ENCODE measurements at places on chromosomes 13 and 19.

GRCh38 chr19:4933528-4933927 lies 24.2 kb downstream of the UHRF1 start:
- DNase-seq = no peak

DNA sequence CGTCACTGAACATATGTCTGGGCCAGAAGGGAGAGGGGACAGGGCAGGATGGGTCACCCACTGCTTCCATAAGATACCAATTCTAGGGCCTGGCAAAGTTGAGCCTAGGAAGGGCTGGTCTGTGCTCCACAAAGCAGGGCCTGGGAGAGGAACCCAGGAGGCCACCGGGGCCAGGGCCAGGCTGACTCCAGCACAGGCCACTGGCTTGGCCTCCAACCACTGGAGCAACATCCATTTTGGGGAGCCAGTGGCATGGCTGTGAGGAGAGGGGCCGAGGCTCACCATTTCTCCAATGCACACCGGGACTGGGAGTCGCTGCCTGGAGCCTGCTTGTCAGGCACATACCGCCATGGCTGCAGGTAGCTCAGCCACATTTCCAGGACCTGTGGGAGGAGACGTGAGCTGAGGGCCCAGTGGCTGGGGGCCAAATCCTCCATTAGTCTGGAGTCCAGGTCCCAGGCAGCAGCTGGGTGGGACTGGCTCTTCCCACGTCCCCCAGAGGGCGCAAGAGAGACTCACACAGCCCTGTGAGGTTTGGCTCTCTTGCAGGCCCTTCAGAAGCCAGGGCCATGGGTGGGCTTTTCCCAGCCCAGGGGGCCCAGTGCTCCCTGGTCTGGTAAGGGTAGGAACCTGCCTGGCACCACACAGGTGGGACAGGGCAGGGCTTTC lies 27.7 kb downstream of the TUBA3C start:
- DNase-seq = no peak

DNA sequence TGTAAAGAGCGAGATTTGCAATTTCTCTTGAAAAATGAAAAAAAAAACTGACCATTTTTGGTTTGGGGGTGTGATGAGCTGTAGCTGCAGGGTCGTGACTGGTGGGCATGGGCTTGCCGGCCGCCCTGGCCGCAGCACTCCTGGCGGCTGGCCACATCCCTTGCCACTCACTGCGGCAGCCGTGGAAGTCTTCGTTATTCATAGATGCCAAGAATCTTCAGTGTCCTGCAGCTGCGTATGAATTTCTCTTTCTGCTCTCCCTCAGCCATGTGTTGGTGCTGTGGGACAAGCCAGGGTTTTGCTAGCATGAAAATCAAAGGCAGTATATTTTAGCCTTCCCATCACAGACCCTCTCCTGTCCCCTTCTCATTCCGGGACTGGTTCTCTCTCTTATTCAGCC lies 151.7 kb upstream of the TSHZ3 start:
- DNase-seq = no peak

- no peak for DNase-seq
Observed at GRCh38 chr19:41796901-41797300, 514 bp downstream of the CEACAM3 start.

GRCh38 chr19:5880604-5881078 lies 10.3 kb upstream of the FUT5 start:
- DNase-seq = peak; percentile 13

DNA sequence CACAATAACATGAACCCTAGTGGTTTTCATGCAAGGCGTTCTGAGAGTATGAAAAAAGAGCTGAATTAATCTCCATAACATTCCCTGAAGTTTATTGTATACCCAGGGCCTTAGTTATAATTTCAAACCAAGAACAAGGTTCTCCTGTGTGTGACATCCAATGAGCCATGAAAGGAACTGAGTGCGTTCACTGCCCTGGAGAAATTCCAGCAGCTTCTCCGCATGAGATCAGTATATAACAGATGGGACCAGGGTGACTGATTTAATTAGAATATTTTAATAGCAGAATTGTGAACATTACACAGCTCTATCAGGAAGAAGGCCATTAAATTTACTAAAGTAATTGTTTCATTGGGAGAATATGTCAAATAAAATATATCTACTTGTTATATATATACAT lies 1190.5 kb upstream of the SLC10A2 start:
- no peak for DNase-seq

- no peak for DNase-seq
Observed at GRCh38 chr13:29454931-29455481, 140.5 kb downstream of the SLC7A1 start.

DNA sequence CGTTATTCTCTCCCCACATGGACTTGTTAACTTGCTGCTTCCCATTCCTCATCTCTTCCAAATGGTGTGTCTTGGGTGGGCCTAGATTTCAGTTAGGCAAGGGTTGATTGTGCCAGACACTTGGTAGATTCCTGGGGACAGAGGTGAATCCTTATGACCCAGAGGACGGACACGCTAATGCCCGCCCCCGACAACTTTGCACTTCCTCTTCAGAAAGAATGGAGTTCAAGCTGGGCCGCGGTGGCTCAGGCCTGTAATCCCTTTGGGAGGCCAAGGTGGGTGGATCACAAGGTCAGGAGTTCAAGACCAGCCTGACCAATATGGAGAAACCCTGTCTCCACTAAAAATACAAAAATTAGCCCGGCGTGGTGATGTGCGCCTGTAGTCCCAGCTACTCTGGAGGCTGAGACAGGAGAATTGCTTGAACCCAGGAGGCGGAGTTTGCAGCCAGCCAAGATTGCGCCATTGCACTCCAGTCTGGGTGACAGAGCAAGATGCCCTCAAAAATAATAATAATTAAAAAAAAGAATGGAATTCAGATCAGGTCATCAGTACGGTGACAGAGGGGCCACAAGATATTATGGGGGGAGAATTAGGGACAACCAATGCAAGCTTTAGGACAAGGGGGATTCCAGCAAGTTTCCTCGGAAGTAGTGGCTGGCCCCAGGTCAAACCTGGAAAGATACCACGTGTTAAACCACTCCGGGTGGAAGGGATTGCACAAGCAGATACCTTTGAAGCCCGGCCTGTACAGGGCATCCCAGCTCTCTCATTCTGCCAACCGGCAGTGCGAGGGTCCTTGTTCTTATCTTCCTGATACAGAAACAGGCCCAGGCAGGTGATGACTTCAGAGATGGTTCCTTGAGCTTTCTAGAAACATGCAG lies 2.7 kb downstream of the MYO9B start:
- no peak for DNase-seq

- DNase-seq = no peak
Observed at GRCh38 chr13:48231933-48232332, 1.1 kb upstream of the ITM2B start.

GRCh38 chr19:53644061-53644816 lies 12.4 kb downstream of the DPRX start:
- no peak for DNase-seq

DNA sequence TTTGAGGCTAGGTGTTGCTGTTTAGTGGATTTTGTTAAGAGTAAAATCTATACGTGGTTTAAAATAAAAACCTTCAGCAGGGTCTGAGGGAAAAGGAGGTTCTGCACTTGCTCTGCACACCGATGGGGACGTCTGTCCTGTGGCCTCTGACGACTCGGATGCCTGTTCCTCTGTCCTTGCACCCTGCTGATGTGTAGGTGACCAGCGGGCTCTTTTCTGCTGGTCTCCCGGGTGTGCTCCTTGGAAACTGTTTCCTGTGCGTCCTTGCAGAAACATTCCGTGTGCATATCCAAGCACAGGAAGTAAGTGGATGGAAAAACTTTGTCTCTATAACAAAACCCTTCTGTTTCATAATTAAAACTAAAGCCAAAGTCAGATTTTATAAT lies 3.8 kb downstream of the ATP4B start:
- DNase-seq = no peak

DNA sequence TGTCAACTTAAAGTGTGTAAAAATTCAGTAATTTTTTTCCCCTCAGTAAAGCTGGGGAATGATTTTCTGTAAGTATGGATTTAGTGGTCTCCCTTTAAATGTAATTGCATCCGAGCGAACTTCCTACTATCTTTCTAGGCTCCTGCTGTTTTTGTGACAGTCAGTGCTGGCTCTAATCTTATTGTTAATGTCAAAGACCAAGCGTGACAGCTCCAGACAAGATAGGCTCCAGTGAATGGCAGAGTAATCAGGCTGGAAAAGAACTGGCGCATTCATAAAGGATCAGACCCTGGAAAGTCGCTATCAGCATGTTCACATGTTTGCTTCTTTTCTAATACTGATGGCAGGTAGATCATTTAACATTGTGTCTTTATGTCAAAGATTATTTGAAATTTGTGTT lies 908.0 kb upstream of the ATXN8OS start:
- DNase-seq = peak; percentile 51

DNA sequence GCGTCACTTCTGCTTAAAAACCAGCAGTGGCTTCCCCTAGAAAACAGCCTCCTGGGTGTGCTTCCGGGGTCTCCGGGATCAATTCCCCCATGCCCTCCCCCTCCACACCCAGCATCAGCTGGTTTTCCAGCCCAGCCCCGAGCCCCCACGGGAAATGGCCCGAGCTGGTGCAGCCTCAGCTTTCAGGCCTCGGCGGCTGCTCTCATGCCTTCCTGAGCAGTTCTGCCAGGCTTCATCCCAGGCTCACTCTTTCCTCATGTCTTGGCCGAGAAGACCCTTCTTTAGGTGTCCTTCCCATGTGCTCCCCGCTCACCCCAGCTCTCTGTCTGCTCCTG lies 103.1 kb upstream of the RNF113B start:
- no peak for DNase-seq

GRCh38 chr19:38719761-38720558 lies 24.3 kb downstream of the CAPN12 start:
- no peak for DNase-seq

- DNase-seq = peak; percentile 1
Observed at GRCh38 chr13:43487461-43487860, 299.3 kb downstream of the ENOX1 start.

DNA sequence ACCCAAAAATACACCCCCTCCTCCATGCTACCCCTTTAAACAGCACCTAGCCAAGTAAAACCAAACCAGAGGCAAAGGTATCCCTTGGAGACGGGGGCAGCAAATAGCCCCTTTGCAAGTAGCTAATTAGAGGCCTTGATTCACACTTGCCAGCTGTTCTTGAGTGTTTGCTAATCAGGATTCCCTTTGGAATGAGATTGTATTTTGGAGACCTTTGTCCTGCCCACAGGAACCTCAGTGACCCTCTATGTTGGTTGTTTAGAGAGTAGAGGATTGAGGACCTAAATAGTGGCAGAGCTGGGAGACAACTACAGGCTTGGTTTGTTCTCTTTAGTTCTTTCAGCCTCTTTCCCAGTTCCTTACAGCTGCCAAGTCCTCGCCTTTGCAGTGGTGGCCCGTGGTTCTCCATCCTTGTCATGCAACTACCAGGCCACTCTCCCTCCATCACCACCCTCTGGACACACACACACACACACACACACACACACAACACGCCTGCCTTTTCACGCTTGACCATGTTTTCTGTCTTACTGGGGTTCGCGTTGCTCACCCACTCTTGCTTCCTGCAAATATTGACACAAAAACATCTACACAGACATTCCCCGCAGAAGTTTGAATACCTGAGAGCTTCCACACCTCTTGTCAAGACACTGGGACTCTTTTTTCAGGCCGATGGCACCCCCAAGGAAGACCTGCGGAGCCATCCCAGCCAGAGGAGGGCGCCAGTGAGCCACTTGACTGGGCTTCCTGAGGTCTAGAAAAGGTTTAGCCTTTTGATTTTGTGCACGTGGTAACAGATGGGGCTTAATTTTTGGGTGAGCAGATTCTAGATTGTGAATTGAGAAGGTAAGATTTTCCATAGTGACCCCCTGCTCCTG lies 80.0 kb upstream of the GPR183 start:
- no peak for DNase-seq

DNA sequence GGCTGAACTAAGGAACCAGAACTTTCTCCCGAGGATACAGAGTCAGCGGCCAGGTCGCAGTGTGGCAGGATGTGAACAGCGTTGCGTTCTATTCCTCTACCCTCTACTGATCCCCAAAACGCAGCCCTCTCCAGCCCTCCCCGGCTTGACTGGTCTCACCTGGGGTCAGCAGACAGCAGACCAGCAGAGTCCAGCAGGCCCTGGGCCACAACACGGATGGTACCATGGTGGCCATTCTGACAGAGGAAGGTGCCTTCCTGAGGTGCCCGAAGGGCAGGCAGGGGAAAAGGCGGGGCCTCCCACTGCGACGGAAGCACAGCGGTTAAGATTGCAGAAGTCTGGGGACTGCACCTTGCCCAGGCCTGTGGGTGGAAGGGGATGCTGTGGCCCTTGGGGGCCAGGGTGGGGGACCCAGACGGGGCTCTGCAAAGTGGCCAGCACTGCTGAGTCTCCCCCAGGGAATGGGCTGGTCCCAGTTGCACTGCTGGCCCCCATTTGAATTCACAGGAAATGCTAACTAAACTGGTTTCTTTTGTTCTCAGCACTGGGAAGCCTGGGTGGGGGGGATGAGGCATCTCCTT lies at the start of gene ICAM3:
Gene ICAM3 (minus strand): TSS at position 245 of the 581 bp plus-strand sequence. CDS start 10 bp downstream, at position 235.
- no peak for DNase-seq

DNA sequence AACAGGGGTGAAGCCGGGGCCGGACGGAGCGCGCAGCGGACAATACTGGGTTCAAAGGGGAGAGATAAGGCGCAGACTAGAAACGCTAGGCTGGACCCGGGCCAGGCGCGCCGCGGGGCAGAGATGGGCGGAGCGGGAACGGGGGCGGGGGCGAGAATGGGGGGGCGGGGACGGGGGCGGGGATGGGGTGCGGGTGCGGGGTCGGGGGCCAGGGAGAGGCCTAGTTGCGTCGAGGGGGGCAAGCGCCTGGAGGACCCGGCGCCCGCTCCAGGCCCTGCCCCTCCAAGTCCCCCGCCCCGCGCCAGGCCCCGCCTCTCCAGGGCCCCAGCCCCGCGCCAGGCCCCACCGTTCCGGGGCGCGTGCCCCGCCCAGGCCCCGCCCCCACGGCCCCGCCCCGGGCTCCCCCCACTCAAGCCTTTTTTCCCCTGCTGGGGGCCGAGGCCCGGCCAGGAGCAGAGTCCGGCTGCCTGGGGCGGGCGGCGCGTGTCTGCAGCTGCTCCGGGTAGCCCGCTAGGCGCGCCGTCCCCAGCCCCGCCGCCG lies at the start of gene CERS4:
Gene CERS4 (plus strand): TSS at position 449 of the 540 bp plus-strand sequence. CDS start 41,707 bp downstream, outside the sequence.
- no peak for DNase-seq

DNA sequence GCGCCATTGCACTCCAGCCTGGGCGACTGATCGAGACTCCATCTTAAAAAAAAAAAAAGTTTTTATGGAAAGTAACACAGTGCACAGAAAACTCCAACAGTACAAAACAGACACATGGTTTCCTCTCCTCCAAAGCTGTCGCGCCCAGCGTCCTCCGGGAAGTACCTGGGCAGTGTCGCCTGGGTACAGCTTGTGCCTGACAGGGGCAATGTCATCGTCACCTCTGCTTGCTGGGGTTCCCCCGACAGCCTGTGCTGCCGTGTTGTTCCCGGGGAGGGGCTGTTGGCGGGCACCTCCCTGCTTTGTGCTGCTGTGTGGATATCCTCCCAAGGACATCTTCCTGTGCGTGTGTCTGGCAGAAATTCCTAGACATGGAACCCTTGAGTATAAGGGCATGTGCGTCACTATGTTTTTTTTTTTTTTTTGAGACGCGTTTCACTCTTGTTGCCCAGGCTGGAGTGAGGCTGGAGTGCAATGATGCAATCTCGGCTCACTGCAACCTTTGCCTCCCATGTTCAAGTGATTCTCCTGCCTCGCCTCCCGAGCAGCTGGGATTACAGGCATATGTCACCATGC lies 2.4 kb upstream of the F2RL3 start:
- no peak for DNase-seq

- no peak for DNase-seq
Observed at GRCh38 chr13:99863789-99864626, 107.6 kb downstream of the ZIC5 start.

All from NCI-H2227 treated with DMSO at 0.1 percent for 48 hours (cell line).